BE2C (cell line): ENCODE measurements at places on chromosomes 1 and 21.

- DNase-seq, result peak; percentile 70
These were observed 423.0 kb downstream of the RPS6KC1 start for GRCh38 chr1:213474054-213474453.

DNA sequence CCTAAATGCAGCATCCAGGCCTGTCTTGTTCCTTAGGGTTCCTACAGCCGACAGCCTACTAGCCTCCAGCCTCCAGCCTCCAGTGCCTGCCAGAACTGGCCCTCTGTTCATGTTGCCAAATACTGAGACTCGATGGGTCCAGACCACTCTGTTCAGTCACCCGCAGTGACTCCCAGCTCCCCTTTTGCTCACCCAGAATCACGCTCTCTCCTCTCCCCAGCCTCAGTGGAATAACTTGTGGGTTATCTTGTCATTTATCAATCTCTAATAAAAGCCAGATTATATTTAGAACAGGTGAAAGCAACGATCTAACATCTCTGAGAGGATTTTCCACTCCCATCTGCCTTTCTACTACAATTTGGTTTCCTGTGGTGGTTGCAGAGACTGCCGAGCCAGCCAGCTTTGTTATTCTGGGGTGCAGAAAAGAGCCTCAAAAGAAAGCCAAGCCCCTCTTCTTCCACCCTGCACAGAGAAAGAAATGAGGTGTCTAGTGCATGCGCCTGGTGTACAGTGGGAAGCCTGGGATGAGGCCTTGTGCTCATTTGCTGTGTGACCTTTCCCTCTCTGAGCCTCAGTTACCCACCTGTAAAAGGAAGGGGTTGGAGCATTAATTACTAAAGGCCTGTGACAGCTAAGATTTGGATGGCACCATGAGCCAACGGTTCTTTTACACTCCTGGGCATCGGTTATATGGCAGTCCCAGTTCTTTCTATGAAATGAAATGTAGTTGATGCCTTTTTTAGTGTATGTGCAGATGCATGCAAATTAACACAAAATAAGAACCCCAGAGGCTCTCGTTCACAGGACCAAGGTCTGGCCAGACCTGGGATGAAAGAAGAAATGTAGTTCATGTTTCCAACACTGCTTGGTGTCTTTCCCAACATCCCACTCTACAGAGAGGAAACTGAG, 42.9 kb upstream of the ID3 start:
- DNase-seq, result no peak

GRCh38 chr21:45894450-45894825, 87.1 kb upstream of the COL6A1 start:
- DNase-seq, result no peak

DNA sequence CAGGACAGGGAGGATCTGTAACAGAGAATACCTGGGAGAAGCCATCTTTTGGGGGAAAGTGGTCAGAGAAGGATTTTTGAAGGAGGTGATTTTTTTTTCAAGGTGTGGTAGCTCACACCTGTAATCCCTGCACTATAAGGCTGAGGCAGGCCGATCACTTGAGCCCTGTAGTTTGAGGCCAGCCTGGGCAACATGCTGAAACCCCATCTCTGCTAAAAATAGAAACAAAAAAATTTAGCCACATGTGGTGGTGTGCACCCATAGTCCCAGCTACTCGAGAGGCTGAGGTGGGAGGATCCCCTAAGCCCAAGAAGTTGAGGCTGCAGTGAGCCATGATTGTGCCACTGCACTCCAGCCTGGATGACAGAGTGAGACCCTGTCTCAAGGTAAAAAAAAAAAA, 67.4 kb upstream of the ARTN start:
- DNase-seq, result no peak

DNA sequence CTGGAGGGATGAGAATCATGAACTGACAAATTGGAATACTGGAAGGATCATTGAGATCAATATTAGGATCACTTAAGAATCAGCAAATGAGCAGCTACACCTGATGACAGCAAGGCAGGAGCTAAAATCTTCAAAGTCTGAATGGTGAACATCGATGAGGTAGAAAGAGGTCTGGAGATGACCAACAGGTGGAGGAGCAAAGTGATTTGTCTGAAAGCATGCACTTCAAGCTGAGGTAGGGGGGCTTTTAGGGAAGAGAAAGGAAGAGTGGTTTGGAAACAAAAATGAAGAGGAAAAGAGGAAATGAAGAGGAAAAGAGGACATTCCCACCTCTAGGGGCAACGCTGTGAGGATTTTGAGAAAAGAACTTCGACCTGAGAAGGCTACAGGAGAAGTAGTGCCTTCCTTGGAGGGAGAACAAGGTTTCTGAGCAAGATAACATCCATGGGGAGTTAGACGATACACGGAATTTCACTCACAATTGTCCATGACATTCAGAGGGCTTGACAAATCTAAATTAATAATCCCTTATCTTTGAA, 79.0 kb downstream of the APP start:
- DNase-seq, result no peak

GRCh38 chr21:33492571-33492970, 1.1 kb upstream of the DNAJC28 start:
- no peak for DNase-seq

DNA sequence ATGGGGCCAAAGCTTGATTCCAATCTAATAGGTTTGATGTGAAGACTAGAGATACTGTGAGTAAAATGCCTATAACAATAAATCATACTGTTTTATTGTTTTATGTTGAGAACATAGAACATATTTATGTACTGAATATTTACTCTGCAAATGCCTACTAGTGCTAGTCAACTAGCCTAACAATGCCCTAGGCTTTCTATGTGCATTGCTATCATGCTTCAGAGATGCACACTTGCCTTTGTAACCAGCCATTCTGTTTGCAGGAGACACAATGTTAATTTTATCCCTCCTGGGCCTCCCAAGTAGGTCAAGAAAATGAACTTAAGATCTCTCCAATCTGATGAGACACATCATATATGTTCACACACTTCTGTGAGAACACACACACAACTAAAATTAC, 530.8 kb upstream of the BEND5 start:
- no peak for DNase-seq

DNA sequence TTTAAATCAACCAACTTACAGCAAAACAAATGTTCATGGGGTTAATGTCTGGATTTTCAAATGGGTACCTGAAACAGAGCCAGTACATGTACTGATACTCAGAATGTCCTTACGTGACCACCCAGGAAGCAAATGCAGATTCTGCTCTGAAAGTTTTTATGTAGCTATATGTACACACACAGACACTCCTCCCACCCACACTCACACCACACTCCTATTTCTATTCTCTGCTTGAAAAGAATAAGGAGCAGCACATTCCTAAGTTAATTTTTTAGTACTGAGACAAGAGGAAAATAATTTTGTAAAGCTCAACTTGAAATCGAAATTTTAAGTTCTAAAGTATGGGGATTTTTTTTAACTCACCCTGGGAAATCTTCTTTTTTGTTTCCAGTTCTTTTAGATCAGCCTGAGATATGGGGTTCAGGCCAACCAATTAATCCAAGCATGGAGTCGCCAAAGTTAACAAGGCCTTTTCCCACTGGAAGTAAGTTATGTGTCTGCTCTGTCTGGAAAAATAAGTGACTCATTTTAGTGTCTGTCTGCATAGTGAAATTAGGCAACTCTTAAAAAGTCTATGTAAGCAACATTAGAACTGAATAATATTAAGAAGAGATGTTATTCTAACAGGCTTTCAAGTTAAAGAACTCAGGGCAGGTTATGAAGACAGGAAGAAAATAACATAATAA, 75.5 kb upstream of the DYNLT5 start:
- no peak for DNase-seq

GRCh38 chr1:213089924-213090677, 39.1 kb downstream of the RPS6KC1 start:
- DNase-seq, result no peak

- no peak for DNase-seq
These were observed 107.0 kb upstream of the IRF2BP2 start for GRCh38 chr1:234716908-234717375.

GRCh38 chr1:184929711-184930202, 44.6 kb downstream of the NIBAN1 start:
- DNase-seq, result no peak

DNA sequence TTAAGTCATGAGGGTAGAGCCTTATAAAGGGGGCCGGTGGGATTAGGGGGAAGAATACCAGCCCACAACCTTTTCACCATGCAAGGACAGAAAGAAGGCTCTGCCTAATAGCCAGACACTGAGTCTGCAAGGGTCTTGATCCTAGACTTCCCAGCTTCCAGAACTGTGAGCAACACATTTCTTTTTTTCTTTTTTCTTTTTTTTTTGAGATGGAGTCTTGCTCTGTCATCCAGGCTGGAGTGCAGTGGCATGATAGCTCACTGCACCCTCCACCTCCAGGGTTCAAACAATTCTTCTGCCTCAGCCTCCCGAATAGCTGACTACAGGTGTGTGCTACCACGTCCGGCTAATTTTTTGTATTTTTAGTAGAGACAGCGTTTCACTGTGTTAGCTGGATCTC, 1.7 kb upstream of the ARL8A start:
- no peak for DNase-seq

DNA sequence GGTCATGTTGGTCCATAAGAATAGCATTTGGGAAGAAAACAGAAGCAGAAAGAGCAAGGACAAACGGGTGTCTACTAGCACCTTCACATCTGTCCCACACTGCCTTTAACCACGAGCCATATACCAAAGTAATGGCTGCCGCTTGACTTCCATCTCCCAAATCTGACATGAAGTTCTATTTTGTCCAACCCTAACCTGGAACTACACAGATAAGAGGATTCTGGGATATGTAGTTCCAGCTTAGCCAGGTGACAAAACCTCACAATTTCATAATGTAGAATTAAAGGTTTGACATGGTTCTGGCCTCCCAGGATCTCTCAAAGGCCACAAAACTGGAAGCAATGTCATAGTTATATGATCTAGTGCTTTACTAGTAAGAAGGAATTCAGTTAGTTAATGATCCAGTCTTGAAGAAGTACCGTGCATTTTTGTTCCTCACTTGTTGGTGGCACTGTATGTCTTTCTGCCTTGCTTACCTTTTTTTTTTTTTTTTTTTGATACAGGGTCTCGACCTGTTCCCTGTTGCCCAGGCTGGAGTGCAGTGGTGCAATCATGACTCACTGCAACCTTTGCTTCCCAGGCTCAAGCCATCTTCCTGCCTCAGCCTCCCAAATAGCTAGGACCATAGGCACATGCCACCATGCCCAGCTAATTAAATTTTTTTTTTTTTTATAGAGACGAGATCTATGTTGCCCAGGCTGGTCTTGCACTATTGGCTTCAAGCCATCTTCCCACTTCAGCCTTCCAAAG, 17.5 kb downstream of the PTGFRN start:
- no peak for DNase-seq

DNA sequence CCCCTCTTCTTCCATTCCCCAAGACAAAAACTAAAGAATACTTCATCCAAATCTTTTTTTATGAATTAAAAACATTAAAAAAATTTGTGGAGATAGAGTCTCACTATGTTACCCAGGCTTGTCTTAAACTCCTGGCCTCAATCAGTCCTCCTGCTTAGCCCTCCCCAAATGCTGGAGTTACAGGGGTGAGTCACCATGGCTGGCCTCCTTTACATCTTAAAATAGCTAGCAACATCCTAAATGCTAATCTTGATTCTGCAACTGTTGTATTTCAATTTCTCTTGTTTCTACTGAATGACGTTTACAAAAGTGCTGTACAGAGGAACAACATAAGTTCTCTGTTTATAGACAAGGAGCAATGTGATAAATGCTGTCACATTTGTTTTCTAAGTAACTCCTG, 483.5 kb downstream of the ADGRL2 start:
- DNase-seq, result no peak

GRCh38 chr1:3241673-3242407, 172.8 kb downstream of the PRDM16 start:
- DNase-seq, result no peak

DNA sequence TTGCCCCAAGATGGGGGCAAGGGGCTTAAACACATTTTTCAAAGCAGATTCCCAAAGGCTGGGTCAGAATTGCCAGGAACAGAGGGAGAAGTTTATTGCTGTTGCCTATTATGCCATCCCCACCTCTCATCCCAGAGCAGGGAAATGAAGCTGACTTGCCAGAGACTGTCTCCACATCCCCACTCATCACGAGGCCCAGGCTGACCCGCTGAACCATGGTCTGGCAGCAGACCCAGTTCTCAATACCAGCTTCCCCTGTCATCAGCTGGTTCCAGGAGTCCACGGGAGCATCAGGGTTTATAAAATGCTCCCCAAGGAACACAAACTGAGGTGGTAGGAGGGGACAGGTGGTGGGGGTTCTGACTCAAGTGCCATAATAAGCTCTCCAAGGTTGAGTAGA, 605.9 kb downstream of the NPHP4 start:
- DNase-seq, result no peak

GRCh38 chr1:221727146-221728036, 14.5 kb downstream of the DUSP10 start:
- no peak for DNase-seq

DNA sequence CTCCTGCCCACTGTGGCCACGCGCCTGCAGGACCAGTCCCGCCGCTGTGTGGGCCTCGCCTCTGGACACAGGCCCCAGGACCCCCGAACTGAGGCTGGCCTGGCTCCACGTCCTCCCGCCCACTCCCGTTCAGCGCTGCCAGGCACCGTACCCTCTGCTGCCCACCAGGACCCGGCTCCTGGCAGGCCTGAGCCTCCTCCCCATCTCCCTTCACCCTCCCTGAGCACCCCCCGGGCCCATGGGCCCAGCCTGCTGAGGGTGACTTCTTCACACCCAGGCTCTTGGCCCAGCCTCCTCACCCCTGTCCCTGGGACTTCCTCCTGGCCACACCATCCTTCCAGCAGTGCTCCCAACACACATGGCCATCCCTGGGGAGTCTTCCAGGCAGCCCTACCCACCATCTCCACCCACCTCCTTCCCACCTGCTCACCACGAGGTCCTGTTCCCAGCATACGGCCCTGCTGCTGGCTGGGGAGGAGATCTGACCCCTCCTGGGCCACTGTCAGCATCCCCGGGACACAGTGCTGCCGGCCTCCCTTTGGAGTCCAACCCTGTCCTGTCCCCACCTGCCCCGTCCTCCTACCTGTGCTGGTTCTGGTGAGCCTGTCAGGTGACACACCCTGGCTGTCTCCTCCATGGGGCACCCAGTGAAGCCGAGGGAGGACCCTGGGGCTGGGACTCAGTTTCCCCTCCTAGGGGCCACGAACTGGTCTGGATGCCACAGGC, 53.7 kb downstream of the SLX9 start:
- DNase-seq, result no peak

- DNase-seq, result no peak
These were observed 1857.4 kb downstream of the NCAM2 start for GRCh38 chr21:22855581-22855980.

DNA sequence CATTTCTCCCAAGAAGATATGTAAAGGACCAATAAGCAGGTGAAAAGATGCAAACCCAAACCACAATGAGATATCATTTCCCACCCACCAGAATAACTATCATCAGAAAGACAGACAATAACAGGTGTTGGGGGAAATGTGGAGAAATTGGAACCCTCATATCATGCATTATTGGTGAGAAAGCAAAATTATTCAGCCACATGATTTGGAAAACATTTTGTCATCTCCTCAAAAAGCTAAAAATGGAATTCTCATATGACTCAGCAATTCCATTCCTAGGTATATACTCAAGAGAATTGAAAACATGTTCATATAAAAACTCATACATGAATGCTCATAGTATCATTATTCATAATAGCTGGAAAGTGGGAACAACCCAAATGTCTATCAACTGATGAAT, 25.1 kb upstream of the RNF186 start:
- no peak for DNase-seq
